ENCODE measurements at places on chromosomes 2 and 18. TPM values are rescaled to one million over a fixed set of nuclear protein-coding genes. Genes with fewer than 3 reads are reported as not detected.

The CCDC150 gene
- 19.1 TPM for total RNA-seq

- H3K4me3 ChIP-seq = no peak overlapping the region
- no peaks in the 10 kb centered on the region for H3K4me1 ChIP-seq
- DNase-seq = no peak
- no peaks in the 10 kb centered on the region for H3K27me3 ChIP-seq
- H3K36me3 ChIP-seq = no peaks in the 10 kb centered on the region
- no peak overlapping the region for H3K27ac ChIP-seq
Measured at GRCh38 chr2:8264981-8265380, 416.9 kb upstream of the ID2 start.

GRCh38 chr18:12839057-12839525, 44.9 kb downstream of the PTPN2 start:
- peaks cover 1% of the 10 kb centered on the region for H3K36me3 ChIP-seq
- peak; percentile 79 for DNase-seq
- H3K4me1 ChIP-seq = peaks cover 38% of the 10 kb centered on the region
- H3K27me3 ChIP-seq = no peaks in the 10 kb centered on the region

- H3K27ac ChIP-seq = no peak overlapping the region
- no peaks in the 10 kb centered on the region for H3K36me3 ChIP-seq
- no peaks in the 10 kb centered on the region for H3K27me3 ChIP-seq
- H3K4me3 ChIP-seq = no peak overlapping the region
- DNase-seq = no peak
Measured at GRCh38 chr2:12555012-12555645, 161.6 kb upstream of the TRIB2 start.

The GPC1 gene
- 0.45 TPM for total RNA-seq

The ING5 gene
- total RNA-seq = 34.6 TPM

The STPG4 gene
- not detected for total RNA-seq

The RAD51AP2 gene
- not detected for total RNA-seq

GRCh38 chr2:120036145-120036544, 23.3 kb downstream of the EPB41L5 start:
- no peak overlapping the region for H3K4me3 ChIP-seq
- H3K27me3 ChIP-seq = no peaks in the 10 kb centered on the region
- H3K4me1 ChIP-seq = no peaks in the 10 kb centered on the region
- H3K27ac ChIP-seq = no peak overlapping the region
- H3K36me3 ChIP-seq = no peaks in the 10 kb centered on the region

DNA sequence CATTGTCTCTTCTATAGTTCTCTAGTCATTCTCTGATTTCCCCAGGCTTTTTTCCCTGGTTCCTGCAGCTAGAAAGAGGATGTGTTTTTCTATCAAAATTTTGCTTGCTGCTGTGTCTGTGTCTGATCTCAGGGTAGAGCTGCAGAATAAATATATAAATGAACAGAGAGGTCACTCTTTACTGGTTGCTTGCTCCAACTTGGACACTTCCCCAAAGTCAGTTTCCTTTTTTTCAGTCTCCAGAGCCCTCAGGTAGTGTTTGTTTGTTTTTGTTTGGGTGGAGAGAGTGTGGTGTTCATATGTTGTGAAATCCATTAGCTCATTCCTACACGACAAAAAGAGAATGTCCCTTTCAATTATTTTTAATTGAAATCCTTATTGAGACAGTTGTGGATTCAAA, 85.8 kb downstream of the CERS6 start:
- DNase-seq = no peak
- no peaks in the 10 kb centered on the region for H3K4me1 ChIP-seq
- no peak overlapping the region for H3K27ac ChIP-seq

DNA sequence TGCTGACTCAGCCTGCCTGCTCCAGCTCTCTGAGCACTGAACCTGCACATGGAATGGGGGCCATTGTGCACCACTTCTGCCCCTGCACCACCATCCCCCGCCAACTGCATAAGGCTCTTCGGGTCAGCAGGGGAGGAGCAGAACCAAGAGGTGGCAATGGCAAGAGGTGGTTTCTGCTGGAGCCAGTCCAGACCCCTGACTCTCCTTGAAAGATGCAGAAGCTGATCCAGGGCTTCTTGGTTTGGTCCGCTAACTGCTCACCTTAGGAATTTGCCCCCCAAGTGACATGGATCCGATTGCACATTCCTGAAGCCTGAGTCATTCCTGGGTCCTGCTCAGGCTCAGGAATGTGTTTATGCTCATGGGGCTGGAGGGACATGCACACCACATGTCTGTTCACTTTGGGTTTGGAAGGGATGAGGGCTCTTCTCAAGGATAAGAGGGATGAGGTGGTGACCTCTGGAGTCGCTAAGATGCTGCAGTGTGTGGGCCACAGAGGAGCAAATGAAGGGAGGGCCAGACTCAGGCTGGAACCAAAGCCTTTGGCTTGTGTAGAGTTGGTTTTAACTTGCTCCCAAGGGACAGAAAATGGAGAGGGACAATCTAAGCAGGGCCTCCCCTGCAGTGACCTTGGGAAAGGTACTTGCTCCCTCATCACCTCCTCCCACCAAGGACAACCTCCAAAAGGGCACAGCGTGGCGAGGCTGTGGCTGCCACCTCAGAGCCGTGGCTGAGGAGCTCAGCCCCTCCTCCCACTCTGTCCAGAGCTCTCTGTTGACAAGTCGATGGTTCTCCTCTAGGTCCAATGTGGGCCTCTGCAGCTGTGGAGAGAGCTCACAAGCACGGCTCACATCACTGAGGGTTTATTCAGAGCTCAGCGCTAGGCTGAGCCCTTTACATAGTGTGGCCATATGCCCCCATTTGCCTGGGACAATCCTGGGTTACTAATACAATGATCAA, 66.2 kb downstream of the HS1BP3 start:
- H3K36me3 ChIP-seq = no peaks in the 10 kb centered on the region
- H3K4me3 ChIP-seq = no peak overlapping the region
- H3K27ac ChIP-seq = no peak overlapping the region
- H3K4me1 ChIP-seq = peaks cover 5% of the 10 kb centered on the region
- DNase-seq = no peak

The IL36B gene
- total RNA-seq = not detected

The PSMA8 gene
- total RNA-seq = not detected

The TMEM17 gene
- total RNA-seq = 0.87 TPM

The CAVIN2 gene
- not detected for total RNA-seq

DNA sequence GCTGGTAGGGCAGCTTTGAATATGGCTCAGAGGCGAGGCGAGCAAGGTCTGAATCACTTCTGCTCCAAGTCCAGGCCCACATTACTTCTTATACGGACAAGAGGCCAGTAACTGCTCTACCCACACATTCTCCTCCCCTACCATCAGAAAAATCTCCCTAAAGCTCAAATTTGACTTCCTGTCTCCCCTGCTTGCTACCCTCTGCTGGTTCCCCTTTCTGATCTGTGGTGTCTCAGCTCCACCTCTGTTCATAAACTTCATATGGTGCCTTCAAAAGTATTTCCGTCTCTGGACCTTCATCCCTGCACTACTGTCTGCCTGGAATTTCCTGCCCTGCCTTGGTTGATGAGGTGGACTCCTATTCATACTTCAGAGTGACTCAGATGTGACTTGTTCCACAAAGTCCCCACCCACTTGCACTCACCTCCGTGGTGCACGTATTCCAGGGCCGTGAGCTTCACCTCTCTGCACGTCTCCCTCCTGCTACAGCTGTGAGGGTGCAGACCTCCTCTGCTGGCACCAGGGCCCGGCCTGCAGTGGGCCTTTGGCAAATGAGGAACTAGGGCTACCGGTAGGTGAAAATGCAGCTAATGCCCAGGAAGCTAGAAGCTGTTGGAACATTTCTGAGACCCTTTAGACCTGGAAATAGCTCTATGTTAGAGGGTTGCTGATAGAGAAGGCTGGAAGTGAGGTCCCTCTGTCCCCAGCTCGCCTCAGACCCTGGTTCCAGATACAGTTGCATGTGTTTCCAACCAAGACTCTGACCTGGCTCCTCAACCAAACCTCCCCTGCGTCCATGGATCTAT, 24.6 kb upstream of the KCMF1 start:
- peak overlapping the region; percentile 62 for H3K4me3 ChIP-seq
- peak overlapping the region; percentile 100 for H3K27ac ChIP-seq
- H3K36me3 ChIP-seq = peaks cover 3% of the 10 kb centered on the region
- peak; percentile 93 for DNase-seq

GRCh38 chr2:98702858-98703620, 27.9 kb downstream of the MGAT4A start:
- no peak overlapping the region for H3K27ac ChIP-seq
- H3K4me1 ChIP-seq = no peaks in the 10 kb centered on the region

DNA sequence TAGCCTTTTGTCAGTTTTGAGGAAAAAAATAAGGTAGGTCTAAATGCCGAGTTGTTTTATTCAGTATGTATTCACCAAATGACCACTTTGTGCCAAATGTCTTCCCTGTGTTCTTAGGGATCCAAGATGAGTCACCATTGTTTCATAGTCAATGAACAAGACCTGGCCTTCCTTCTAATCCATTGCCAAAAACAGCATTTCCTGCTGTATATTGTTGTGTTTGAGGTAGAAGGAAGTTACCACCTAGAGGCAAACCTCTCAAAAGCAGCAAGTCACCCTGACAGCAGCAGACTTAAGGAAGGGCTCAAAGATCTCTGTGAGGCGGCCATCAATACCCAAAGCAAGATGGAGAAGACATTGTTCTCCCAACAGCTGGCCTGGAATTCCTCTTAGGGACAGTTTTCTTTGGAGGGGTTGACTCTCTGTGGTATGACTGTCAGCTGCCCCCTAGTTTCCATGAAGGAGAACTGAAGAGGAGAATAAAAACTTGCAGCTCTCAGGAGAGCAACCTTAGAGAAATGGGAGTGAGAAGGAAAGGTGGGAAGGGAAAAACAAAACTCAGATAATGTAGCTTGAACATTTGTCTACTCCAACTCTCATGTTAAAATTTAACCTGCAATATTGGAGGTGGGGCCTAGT, 328.3 kb downstream of the LRATD1 start:
- H3K4me1 ChIP-seq = no peaks in the 10 kb centered on the region
- no peaks in the 10 kb centered on the region for H3K36me3 ChIP-seq
- no peak for DNase-seq
- H3K27me3 ChIP-seq = no peaks in the 10 kb centered on the region
- H3K27ac ChIP-seq = no peak overlapping the region

- H3K27me3 ChIP-seq = no peaks in the 10 kb centered on the region
- no peak overlapping the region for H3K4me3 ChIP-seq
- no peak overlapping the region for H3K27ac ChIP-seq
- H3K4me1 ChIP-seq = no peaks in the 10 kb centered on the region
- H3K36me3 ChIP-seq = no peaks in the 10 kb centered on the region
Measured at GRCh38 chr2:107078584-107078983, 192.6 kb upstream of the ST6GAL2 start.

The TIGD1 gene
- total RNA-seq = 4.6 TPM

- no peak for DNase-seq
- H3K4me3 ChIP-seq = no peak overlapping the region
- no peak overlapping the region for H3K27ac ChIP-seq
- no peaks in the 10 kb centered on the region for H3K27me3 ChIP-seq
- H3K4me1 ChIP-seq = peaks cover 10% of the 10 kb centered on the region
Measured at GRCh38 chr2:209523041-209523740, 99.3 kb downstream of the MAP2 start.

The HOXD13 gene
- not detected for total RNA-seq

The LGALSL gene
- 10.4 TPM for total RNA-seq

DNA sequence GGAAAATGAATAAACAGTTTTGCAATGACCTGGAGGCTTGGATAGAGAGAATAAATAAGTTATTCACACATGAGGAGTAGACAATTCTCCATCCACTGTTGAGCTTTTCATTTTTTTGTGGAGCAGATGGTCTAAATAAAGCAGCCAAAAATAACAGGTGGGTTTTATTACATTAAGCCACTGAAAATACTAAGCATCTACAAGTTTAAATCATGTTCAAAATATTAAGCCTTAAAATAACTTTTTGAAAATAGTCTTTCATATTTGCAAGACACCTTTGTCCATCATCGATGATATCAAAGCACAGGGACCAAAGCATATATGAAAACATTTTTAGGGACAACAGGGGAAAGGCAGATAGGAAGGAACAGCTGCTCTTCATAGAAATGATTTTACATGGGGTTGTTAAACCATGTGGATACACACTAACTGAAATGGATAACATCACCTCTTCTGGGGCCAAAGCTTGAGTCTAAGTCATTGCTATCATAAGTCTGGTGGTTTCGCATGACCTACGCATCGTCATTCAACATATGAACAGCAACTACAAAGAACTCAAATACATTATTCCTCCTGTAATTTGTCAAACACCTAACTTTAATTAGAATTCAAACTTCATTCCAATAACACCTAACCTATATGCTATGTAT, 197.6 kb upstream of the CHST9 start:
- no peak overlapping the region for H3K27ac ChIP-seq
- no peak overlapping the region for H3K4me3 ChIP-seq
- H3K27me3 ChIP-seq = no peaks in the 10 kb centered on the region
- no peaks in the 10 kb centered on the region for H3K4me1 ChIP-seq

- no peak overlapping the region for H3K4me3 ChIP-seq
- no peak for DNase-seq
- peak overlapping the region; percentile 0 for H3K27ac ChIP-seq
- H3K27me3 ChIP-seq = no peaks in the 10 kb centered on the region
- H3K4me1 ChIP-seq = no peaks in the 10 kb centered on the region
- H3K36me3 ChIP-seq = peaks cover 2% of the 10 kb centered on the region
Measured at GRCh38 chr2:229831805-229832509, 89.9 kb downstream of the TRIP12 start.

DNA sequence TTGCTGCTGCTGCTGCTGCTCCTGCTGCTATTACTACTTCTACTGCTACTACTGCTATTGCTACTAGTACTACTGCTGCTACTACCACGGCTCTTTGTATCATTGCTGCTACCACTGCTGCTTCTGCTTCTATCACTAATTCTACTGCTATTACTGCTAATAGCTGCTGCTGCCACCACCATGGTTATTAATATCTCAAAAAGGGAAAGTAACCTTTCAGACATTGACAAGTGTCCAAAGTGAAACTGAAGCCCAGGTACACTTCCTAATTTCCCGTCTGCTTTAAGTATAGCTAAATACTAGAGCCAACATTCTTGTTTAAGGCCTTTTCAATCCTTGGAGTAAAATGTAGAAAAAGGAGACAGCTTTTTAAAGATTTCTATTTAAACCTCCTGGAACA, 45.4 kb upstream of the EHBP1 start:
- H3K27me3 ChIP-seq = no peaks in the 10 kb centered on the region
- peak; percentile 48 for DNase-seq
- H3K27ac ChIP-seq = peak overlapping the region; percentile 62
- H3K36me3 ChIP-seq = no peaks in the 10 kb centered on the region
- no peak overlapping the region for H3K4me3 ChIP-seq

The POTEC gene
- total RNA-seq = not detected

DNA sequence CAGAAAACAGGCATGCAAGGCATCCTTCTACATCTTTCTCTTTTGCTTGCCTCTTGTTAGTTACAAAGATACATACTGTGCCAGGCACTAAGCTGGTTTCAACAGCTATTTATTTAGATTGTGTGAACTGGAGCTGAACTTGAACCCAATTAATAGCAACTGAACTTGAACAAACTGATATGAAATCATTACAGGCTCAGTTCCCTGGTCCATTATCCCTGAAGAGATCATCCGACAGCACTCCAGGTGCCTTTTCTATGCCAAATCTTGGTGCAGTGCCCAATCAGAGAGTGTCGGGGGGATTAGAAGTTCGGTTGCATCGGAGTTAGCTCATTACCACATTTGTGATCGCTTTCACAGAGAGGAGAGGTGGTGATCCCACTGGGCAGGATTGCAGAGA, 477.6 kb downstream of the PARD3B start:
- no peaks in the 10 kb centered on the region for H3K4me1 ChIP-seq
- no peaks in the 10 kb centered on the region for H3K36me3 ChIP-seq
- H3K27ac ChIP-seq = no peak overlapping the region
- DNase-seq = no peak
- H3K4me3 ChIP-seq = no peak overlapping the region
- H3K27me3 ChIP-seq = no peaks in the 10 kb centered on the region

GRCh38 chr2:239463541-239464165, 62.8 kb upstream of the HDAC4 start:
- H3K4me1 ChIP-seq = no peaks in the 10 kb centered on the region
- H3K27ac ChIP-seq = no peak overlapping the region
- H3K36me3 ChIP-seq = no peaks in the 10 kb centered on the region
- no peak overlapping the region for H3K4me3 ChIP-seq
